ENCODE measurements at places on chromosomes 4 and X. TPM values are rescaled to one million over a fixed set of nuclear protein-coding genes. Genes with fewer than 3 reads are reported as not detected.

Gene FAM9B
- not detected for total RNA-seq

DNA sequence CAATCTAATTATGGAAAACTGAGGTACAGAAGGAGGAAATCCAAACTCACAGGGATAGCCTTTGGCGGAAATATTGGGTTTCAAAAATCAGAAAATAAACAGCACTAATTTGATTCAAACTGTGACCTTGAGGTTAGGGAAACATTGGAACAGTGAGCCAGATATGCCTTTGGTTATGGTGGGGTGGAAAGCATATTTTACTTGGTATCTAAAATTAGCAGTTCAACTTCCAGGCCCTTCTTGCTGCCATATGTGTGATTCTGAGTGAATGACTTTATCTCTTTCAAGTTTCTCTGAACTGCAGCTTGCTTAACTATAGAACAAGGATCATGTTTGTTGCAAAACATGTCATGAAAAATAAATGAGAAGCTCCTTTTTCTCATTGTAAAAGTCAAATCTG lies 240.9 kb upstream of the VEGFC start:
- H3K36me3 ChIP-seq, result no peaks in the 10 kb centered on the region
- no peak overlapping the region for H3K27ac ChIP-seq
- H3K4me1 ChIP-seq, result no peaks in the 10 kb centered on the region
- H3K27me3 ChIP-seq, result no peaks in the 10 kb centered on the region
- no peak overlapping the region for H3K4me3 ChIP-seq
- DNase-seq, result no peak

Gene STK32B
- total RNA-seq, result 0.64 TPM

Gene CXCL6
- 0.42 TPM for total RNA-seq

Gene DRD5
- total RNA-seq, result not detected

DNA sequence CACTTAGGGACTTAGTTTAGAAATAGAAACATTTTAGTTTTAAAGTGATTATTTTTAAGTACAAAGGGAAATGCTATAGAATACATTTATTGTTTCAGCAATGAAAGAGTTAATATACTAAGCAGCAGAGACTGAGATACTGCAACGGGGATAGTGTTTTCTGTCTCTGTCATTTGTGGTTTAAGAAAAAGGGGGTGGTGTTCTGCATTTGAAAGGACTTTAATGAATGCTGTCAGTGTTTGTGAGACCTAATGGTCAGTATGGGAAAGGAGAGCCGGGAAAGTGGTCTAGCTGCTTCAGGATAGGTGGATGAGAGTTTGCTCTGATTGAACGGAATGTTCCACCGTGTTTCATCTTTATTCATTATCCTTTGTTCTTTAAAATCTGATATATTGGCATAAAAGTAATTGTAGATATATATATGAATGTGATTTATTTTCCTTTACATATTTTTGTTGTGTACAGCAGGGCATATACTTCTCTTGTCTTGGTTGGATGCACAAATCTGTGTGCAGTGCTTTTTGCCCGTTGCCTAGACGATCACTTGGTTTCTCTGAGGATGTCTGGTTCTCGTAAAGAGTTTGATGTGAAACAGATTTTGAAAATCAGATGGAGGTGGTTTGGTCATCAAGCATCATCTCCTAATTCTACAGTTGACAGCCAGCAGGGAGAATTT lies at the start of gene KLHL5:
Gene KLHL5, plus strand, starts transcription at position 139 of the 676 bp plus-strand sequence. Its CDS starts 421 bp downstream, at position 560.
- no peak within 1 kb of the TSS for H3K4me3 ChIP-seq
- no peaks in the 10 kb centered on the region for H3K36me3 ChIP-seq
- no peaks in the 10 kb centered on the region for H3K27me3 ChIP-seq

- no peaks in the 10 kb centered on the region for H3K36me3 ChIP-seq
- H3K27me3 ChIP-seq, result peaks cover 7% of the 10 kb centered on the region
- H3K4me1 ChIP-seq, result no peaks in the 10 kb centered on the region
- peak overlapping the region; percentile 73 for H3K27ac ChIP-seq
- peak overlapping the region; percentile 57 for H3K4me3 ChIP-seq
Observed at GRCh38 chr4:37453281-37453998, 208.9 kb downstream of the NWD2 start.

DNA sequence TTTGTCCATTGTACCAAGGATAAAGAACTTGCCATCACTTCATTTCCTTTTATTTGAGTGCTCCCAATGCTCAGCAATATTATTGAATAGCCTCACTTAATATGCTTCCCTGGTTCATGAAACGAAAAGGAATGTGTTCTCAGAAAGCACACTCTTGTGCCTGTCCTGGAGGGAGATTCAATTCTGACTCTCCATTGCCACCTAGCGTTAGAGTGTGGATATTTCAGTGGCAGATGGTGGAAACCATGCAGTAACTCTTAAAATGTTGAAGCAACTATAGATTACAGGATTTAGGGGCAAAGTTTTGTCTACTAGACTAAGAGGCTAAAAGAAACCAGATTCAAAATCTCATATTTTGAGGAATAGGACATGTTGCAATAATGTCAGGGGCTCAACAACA lies 36.0 kb downstream of the GAB3 start:
- no peak overlapping the region for H3K4me3 ChIP-seq
- H3K27me3 ChIP-seq, result no peaks in the 10 kb centered on the region
- DNase-seq, result peak; percentile 52
- no peak overlapping the region for H3K27ac ChIP-seq
- H3K36me3 ChIP-seq, result no peaks in the 10 kb centered on the region
- H3K4me1 ChIP-seq, result no peaks in the 10 kb centered on the region

Gene NAP1L3
- total RNA-seq, result 1.4 TPM

DNA sequence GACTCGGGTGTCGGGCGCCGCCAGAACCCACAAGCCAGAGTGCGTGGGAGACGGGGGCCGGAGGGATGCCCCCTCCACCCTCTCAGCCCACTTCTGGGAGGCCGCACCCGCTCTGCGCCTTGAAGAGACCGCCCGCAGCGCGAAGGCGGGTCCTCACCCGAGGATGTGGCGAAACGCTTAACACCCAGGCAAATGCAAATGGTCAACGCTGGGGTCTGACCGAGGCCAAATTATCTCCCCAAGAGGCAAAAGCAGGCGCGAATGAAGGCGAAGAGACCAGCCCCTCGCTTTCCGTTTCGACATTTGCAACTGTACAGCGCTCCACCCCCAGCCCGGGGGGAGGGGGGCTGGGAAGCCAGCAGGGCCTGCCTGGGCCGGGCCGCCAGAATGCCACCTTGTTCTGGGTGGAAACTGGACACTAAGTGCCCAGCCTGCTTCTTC lies 137.7 kb upstream of the ZIC3 start:
- DNase-seq, result no peak
- no peaks in the 10 kb centered on the region for H3K4me1 ChIP-seq
- H3K36me3 ChIP-seq, result no peaks in the 10 kb centered on the region
- no peak overlapping the region for H3K27ac ChIP-seq
- H3K4me3 ChIP-seq, result peak overlapping the region; percentile 31
- H3K27me3 ChIP-seq, result peaks cover 35% of the 10 kb centered on the region

GRCh38 chr4:44761306-44761705 lies 35.0 kb upstream of the GNPDA2 start:
- H3K27me3 ChIP-seq, result no peaks in the 10 kb centered on the region
- H3K36me3 ChIP-seq, result no peaks in the 10 kb centered on the region
- no peak overlapping the region for H3K27ac ChIP-seq
- no peaks in the 10 kb centered on the region for H3K4me1 ChIP-seq

GRCh38 chr4:153259661-153260060 lies 55.4 kb downstream of the TRIM2 start:
- H3K4me3 ChIP-seq, result no peak overlapping the region
- H3K36me3 ChIP-seq, result no peaks in the 10 kb centered on the region
- H3K4me1 ChIP-seq, result no peaks in the 10 kb centered on the region
- DNase-seq, result no peak
- H3K27ac ChIP-seq, result no peak overlapping the region

Gene VCX
- total RNA-seq, result not detected

GRCh38 chr4:4864940-4865704 lies 5.7 kb downstream of the MSX1 start:
- H3K4me3 ChIP-seq, result no peak overlapping the region
- H3K4me1 ChIP-seq, result peaks cover 5% of the 10 kb centered on the region
- no peak for DNase-seq
- H3K27me3 ChIP-seq, result peaks cover 99% of the 10 kb centered on the region
- no peaks in the 10 kb centered on the region for H3K36me3 ChIP-seq

GRCh38 chr4:185424905-185425646 lies 688 bp downstream of the UFSP2 start:
- no peaks in the 10 kb centered on the region for H3K36me3 ChIP-seq
- DNase-seq, result no peak
- H3K27ac ChIP-seq, result peak overlapping the region; percentile 86
- H3K4me3 ChIP-seq, result peak overlapping the region; percentile 79

- H3K4me1 ChIP-seq, result no peaks in the 10 kb centered on the region
- H3K27me3 ChIP-seq, result no peaks in the 10 kb centered on the region
- DNase-seq, result no peak
- H3K36me3 ChIP-seq, result no peaks in the 10 kb centered on the region
- no peak overlapping the region for H3K4me3 ChIP-seq
- H3K27ac ChIP-seq, result no peak overlapping the region
Observed at GRCh38 chrX:18877469-18877868, 106.4 kb downstream of the PHKA2 start.

Gene GABRG1
- not detected for total RNA-seq

Gene PPEF2
- total RNA-seq, result not detected

DNA sequence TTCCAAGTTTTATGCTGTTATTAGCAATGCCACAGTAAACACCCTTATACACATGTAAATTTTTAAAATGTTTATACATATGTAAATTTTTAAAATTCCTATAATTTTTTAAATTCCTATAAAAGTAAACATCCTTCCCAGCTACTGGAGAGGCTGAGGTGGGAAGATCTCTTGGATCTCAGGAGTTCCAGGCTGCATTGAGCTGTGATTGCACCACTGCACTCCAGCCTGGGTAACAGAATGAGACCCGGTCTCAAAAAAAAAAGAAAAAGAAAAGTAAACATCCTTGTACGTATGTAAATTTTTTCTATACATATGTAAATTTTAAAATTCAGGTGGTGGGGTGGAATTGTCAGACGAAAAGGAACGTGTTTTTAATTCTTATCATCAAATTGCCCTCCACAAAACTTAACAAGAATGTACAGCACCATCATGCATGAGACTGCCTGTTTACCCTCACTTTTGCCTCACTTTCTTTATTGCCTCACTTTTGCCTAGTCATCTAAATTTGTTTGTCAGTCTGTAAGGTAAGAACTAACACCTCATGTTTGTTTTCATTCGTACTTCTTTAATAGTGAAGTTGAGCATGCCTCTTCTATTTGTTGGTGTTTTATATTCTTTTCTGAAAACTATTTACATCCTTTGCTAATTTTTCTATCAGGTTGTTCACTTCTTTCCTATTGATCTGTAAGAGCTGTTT lies 8.0 kb downstream of the SLC7A3 start:
- no peak overlapping the region for H3K4me3 ChIP-seq
- H3K27me3 ChIP-seq, result no peaks in the 10 kb centered on the region
- H3K27ac ChIP-seq, result no peak overlapping the region
- no peaks in the 10 kb centered on the region for H3K36me3 ChIP-seq
- no peak for DNase-seq
- no peaks in the 10 kb centered on the region for H3K4me1 ChIP-seq

DNA sequence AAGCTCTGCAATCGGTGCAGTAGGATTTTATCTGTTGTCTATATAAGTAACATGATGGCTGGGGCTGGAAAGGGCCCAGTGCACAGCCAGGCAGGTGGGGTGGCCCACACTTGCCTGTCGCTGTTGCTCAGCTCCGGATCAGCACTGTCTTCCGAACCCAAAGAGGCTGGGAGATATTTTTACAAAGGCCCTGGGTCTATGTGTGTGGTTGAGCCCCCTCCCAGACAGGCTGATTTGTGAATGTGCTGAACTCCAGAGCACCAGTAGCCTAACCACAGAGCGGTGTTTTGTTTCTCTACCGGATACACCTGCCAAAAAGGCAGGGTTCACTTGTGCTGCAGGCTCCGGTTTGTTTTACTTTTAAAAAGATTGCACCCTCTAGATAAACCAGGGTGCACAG lies 33.5 kb upstream of the CHRNA9 start:
- H3K4me1 ChIP-seq, result no peaks in the 10 kb centered on the region
- peak overlapping the region; percentile 41 for H3K27ac ChIP-seq
- H3K4me3 ChIP-seq, result no peak overlapping the region
- no peak for DNase-seq
- H3K27me3 ChIP-seq, result no peaks in the 10 kb centered on the region

Gene RAB40A
- total RNA-seq, result 0.10 TPM

All from colonic mucosa (tissue), 4 donors.